ENCODE measurements at places on chromosomes 3 and 15.

GRCh38 chr15:80403712-80404056, 498 bp upstream of the ARNT2 start:
- DNase-seq = no peak

DNA sequence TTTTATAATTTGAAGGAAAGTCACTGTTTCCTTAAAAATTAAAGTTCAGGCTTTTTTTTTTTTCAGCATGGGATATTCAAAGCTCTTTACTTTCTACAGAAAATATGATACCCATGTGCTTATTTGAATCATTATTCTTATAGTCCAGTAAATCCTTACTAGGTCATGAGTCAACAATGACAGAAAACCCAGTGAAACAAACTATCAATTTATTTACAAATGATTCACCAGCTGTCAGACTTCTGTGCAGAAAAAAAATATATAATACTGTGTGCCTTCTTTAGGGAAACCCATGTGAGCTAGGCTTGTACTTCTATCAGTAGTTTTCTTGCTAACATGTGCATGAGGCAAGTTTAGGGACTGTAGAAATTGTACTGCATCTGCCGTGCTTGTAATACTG, 1.2 kb downstream of the ACP3 start:
- no peak for DNase-seq

DNA sequence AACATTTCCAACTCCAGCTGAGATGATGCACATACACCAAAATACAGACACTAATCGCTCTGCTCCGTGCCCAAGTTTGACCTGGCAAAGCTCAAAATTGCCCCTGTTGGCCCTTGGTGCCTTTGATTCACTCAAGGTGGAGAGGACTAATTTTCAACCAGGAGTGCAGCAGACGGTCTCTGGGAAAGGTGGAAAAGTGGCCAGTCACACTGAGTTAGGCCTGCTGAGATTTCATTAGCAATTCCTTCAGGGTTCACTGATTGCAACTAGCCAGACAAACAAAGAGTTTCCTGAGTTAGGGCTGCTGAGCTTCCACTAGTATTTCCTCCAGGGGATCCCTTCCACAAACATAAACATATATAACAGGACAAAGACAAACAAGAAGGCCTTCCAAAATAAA, 28.7 kb upstream of the LHFPL4 start:
- DNase-seq = no peak

DNA sequence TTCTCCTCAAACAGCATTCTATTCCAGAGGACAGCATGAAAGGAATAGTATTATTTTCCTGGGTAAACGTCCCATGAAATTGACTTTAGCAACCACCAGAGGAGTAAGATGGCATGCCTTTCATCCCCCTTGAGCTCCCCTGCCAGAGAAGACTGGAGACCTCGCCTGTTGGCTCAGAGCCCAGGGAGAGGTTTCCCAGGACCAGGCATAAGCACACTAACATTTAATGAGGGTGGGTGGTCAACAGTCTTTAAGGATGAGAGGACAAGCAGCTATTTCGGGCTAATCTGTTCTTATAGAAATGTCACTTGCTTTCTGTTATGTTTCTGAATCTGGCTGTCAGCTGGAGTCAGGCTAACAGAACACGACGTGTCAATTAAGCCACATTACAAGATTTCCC, 390.5 kb downstream of the GABRG3 start:
- DNase-seq = no peak

- DNase-seq = no peak
Observed at GRCh38 chr3:32194653-32195052, 43.8 kb upstream of the CMTM8 start.

DNA sequence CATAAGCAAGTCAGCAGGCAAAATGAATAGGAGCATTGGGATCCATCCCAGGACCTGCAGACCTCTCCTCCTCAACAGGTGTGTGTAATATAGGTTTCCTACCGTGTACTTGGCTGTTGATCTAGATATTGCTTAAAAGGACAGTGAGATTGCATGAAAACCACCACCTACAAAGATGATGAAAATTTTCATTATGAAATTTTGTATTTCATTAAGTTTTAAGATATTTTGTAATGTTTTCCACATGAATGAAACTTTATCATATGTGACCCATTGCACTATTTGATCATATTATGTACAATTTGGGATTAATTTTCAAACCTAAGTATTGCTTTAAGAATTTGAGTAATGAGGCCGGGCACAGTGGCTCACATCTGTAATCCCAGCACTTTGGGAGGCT, 94.3 kb upstream of the TRPM1 start:
- no peak for DNase-seq

DNA sequence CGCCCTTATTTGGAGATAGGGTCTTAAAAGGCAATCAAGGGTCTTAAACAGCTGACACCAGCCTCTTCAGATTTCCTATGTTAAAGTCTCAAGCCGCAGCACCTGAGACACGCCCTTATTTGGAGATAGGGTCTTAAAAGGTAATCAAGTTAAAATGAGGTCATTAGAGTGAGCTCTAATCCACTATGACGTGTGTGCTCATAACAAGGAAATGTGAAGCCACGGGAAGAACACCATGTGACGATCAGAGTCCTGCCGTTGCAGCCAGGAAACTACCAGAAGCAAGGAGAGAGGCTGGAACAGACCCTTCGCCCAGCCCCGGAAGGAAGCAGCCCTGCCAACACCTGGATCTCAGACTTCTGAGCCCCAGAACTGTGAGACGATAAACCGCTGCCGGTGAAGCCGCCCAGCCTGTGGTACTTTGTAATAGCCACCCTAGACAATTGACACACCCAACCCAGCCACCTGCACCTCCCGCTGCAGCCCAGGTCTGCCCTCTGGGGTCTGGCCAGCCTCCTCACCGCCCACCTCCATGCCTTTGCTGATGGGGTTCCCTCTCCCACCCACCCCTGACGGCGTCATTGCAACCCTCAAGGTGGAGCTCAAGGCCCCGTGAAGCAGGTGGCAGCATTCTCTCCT, 137.9 kb downstream of the MEGF11 start:
- no peak for DNase-seq

DNA sequence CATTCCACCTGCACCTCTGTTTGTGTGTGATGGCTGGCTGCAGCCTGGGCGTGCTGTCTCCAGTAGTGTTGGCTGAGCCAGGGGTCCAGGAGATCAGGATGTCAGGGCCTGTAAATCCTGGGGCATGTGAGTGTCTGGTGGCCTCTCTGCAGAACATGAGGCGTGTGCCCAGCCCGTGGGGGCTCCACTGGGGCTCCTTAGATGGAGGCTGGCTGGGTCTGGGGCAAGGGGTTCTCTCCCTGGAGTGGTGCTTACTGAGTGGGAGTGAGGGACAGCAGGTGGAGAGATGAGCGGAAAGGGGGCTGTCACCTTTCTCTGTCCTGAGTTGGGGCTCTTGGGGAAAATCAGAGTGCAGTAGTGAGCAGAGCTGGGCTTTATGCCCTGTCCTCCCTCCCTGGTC, 152.2 kb downstream of the CHDH start:
- no peak for DNase-seq

- DNase-seq = no peak
Observed at GRCh38 chr3:14206548-14207177, 28.0 kb downstream of the LSM3 start.

DNA sequence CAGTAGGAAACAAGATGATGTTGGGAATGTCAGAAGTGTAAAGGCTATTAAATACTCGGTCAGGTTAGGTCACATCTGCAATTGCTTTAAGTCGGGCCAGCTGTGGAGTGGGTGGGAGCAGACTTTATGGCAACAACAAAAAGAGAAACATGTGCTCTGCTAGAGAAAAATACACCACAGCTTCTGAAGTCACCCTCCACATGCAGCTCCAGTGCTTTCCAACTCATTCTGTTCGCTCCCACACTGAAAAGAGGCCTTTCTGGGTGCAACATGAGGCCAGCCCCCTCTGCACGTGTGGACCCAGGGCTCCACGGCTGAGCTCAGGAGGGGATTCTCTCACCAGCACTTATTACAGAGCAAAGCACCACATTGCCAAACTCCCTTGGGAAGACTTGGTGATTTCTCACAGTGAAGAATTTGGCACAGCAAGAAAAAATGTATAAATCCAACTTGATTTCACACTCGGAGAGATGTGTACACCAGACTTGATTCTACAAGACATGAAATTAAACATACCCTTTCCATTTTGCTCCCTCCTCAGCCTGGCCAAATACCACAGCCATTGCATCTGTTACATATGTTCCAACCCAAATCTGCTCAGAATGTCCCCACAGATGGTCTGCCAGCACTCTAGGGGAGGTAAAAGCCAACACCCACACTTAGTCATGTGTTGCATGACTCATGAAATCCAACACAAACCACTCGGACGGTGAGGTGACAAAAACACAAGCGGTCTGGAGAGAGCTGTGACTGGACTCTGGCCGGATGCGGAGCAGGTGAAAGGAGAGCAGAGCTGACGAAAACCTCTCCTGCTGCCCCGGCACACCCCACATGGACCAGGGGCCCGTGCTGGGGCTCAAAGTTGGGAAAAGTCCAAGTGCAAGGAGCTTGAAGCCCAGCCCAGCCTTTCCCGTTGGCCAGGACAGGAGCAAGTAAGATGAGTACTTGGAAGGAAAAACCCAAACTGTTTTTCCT, 74.6 kb downstream of the ITGB5 start:
- DNase-seq = no peak

- no peak for DNase-seq
Observed at GRCh38 chr3:186931532-186932280, 1.4 kb downstream of the ST6GAL1 start.

DNA sequence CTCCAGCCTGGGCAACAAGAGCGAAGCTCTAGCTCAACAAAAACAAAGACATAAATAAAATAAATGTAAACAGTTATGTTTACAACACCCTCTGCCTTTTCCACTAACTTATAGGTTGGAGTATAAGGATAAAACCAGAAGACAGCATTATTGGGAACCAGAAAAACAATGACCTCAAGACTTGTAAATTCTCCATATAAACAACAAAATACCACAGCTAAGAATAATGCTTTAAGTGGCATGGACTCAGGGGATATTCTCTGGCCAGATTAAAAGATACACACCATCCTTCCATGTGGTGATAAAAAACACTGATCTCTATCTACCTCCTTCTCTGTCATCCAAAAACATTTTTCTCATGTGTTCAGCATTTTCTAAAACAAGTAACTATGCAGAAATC, 500.6 kb downstream of the MAGI1 start:
- DNase-seq = no peak

- no peak for DNase-seq
Observed at GRCh38 chr3:55402886-55403609, 84.1 kb downstream of the WNT5A start.

DNA sequence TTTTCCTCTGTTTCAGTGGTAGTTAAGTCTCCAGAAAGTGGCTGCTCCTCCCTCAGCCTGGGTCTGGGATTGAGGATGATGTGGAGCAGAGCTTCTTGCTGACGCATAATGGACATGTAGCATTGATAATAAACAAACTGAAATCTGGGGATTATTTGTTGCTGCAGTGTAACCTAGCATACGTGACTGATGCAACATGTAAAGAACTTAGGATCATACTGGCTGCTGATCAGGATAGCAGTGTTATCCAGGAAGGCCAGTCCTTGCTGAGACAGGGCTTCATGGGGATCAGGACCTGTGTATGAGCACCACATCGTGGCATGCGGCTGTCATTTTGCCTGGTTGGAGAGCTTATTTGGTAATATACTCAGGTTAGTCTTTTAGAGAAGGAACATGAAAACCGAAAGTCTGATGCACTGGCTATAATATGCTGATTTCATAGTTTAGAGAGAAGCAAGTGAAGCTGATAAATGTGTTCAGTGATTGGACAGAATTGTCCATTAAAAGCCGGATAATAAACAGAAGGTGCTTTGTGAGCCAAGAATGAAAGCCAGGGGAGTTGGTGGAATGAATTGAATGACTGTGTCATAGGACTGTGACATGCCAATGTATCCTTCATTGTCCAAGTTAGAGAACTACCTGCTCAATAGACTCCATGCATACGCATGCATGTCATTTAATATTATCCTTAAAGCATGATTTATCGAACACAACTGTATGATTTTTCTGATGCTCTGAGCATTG, 4.1 kb downstream of the MINAR1 start:
- no peak for DNase-seq

- no peak for DNase-seq
Observed at GRCh38 chr3:126495786-126496185, 20.1 kb upstream of the ZXDC start.

- DNase-seq = no peak
Observed at GRCh38 chr15:71294251-71294910, 179.1 kb downstream of the THSD4 start.

- DNase-seq = no peak
Observed at GRCh38 chr15:77983708-77984445, 93.6 kb downstream of the TBC1D2B start.

DNA sequence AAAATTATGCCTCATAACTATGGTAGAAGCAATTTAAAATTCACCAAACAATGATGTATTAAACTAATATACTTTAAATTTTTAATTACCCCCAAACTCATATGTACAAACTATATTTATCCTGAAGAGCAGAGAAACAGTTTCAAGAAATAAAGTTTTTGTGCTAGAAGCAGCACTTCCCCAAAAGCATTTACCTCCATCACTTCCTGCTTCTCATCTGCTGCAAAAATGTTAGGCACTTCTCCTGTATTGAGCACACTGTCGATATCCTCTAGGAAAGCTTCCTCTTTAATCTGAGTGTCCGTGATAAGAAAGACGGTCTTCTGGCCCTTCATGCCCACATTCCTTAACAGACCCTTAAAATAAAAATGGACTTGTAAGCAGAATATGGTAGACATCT, 101.5 kb upstream of the ASB14 start:
- no peak for DNase-seq

DNA sequence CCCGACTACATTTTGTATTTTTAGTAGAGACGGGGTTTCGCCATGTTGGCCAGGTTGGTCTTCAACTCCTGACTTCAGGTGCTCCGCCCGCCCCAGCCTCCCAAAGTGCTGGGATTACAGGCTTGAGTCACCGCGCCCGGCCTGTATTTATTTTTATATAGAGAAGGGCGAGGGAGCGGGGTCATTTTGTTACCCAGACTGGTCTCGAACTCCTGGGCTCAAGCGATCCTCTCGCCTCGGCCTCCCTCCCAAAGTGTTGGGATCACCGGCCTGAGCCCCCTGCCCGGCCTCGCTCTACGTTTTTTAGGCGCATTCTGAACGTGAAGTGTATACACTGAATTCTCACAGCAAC, 514 bp upstream of the PPP4R2 start:
- no peak for DNase-seq

DNA sequence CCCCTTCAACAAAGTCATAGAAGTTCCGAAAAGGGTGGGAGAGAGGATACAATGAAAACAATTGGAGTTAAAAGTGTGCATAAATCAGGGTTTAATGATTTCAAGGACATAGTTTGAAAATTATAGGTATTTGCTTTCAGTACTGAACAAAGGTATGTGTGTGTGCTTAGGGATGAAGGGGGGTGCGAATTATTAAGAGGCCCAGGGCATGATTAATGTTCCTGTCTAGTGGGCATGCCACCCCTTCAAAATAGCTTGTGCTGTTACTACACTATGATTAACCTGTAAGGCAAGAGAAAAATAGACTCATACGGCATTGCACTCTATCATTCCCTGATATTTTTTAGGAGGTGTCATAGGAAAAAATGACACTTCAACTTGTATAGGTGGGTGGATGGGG, 731.6 kb downstream of the NAALADL2 start:
- DNase-seq = no peak

DNA sequence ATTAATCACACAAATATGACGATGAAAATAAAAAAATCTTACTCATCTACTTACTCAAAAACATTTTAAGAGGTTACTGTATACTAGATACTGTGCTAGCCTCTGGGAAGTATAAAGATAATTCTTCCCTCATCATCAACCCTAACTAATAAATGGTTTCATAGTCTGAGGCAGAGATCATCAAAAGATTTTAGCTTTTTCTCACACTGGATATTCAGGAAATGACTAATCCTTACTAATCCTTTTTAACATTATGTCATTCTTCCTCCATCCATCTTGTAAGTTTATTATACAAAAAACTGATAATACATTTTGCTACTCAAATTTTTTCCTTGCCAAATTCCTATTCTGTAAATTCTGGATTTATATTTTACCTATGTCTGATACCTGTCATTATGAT, 29.7 kb downstream of the ACAD11 start:
- DNase-seq = no peak
